ENCODE measurements at places on chromosomes 1 and 21.

DNA sequence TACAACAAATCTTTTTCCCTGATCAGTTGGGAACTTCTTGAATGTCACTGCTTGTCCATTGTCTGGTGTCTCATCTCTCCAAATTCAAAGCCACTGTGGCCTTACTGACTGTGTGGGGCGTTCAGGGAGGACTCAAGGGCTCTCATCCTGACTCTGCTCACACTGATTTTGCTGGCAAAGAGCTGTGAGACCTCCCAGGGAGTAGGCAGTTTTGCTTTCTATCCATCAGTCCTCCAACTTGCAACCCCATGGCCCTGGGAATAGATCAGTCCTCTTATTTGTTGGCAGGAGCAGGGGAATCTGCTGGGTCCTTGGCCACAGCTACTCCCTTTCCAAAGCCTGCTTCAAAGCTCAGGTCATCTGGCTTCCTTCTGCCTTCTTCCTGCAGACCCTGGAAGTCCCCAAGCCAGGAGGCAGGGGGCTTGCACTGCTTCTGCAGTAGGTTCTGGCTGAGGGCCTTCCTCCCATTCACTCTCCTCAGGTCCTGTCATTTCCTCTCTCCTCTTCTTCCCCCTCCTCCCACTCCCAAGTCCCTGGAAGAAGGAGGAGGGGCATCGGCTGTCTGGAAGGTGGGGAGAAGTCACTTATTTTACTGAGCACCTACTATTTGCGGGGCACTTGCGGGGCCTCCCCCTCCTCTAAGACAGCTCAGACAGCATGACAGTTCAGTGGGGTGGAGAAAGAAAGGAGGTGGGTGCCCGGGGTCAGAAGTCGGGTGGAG is 876 bp upstream of the NAV1 start:
- no peak for DNase-seq

DNA sequence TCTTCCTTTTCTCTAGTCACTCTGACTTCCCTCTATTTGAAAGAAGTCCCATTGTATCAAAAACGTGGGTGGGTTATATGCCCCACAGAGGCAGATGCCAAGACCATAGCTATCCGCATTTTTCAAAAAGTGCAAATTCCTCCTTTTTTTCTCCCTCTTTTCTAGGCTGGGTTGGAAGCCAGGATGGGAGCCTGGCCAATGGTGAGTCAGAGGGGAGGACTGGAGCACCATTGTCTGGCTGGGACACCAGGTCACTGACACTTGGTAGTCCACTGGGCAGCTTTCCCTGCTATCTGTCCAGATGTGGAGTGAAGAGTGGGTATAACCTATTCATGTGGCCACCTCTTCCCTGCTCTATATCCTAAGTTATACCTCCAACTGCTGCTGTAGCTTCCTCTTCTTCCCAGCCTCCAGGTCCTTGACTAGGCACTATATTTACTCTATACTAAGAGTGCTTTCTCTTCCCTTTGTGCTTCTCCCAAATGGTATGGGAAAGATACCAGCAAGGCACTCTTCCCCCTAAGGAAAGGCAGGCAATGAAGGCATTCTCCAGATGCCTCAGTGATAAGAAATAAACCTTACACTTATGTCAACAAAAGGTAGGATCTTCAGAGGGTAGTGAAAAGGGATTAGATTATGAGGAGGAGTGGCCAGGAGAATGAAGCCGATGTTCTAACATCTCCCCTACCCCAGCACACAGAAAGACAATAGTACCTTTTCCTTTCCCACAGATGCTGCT is 12.9 kb downstream of the PI4KB start:
- no peak for DNase-seq

DNA sequence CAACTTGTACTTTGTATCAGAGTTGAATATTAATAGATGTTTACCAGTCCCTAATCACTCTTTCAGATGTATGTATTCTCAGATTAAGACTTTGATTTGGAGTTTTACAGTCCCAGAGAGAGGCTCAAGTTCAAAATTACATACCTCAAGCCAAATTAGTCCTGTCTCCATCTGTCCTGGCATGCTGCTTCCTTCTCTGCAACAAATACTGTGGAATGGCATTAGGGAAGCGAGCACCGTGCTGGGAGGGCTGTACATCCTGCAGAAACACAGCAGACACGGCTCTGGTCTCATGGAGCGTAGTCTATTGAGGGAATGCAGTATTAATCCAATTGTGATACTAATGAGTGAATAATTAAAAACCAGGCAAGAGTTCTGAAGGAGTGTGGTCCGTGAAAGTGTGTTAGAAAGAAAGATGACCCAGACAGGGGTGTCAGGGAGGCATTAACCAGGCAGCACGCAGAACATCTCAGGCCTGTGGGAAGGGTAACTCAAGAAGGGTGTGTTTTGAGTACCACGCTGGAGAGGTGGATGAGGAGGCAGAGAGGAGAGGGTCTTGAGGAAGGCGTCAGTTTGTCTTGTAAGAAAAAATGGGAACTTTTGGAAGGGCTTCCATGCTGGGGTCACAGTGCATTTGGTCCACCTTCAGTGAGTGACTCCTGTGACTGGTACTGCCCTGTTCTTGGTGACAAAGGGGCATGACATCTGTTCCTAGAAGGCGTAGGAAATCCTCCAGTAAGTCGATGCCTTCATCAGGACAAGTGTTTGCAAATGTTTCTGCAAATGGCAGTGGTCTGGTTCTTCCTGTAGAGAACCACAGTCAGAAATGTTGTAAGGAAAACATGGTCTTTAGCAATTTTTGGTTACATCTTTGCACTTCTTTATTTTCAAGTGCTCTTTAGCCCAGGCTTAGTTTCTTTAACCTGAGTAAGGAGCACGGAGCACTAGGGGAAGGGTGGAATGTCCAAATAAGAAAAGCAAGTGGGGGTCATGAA is 1.6 kb downstream of the RAB4A start:
- no peak for DNase-seq

GRCh38 chr21:45844181-45844580 is 137.4 kb upstream of the COL6A1 start:
- no peak for DNase-seq

DNA sequence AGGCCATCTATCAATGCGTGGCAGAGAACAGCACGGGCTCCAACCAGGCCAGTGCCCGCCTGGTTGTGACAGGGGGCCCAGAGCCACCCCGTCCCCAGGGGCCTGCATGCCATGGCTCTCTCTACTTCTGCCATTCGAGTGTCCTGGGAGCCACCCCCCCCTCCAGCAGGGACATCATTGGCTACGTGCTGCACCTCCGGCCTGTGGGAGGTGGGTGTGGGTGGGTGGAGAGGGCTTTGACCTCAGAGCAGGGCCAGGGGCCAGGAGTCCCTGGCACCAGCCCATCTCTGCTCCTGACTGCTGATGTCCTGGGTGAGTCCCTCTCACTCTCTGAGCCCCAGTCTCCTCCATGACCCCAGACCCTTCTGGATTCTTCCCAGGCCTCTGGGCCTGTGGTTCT is 25.3 kb downstream of the SLC27A3 start:
- DNase-seq, result no peak

GRCh38 chr1:162970021-162970420 is 99.1 kb upstream of the RGS4 start:
- no peak for DNase-seq

DNA sequence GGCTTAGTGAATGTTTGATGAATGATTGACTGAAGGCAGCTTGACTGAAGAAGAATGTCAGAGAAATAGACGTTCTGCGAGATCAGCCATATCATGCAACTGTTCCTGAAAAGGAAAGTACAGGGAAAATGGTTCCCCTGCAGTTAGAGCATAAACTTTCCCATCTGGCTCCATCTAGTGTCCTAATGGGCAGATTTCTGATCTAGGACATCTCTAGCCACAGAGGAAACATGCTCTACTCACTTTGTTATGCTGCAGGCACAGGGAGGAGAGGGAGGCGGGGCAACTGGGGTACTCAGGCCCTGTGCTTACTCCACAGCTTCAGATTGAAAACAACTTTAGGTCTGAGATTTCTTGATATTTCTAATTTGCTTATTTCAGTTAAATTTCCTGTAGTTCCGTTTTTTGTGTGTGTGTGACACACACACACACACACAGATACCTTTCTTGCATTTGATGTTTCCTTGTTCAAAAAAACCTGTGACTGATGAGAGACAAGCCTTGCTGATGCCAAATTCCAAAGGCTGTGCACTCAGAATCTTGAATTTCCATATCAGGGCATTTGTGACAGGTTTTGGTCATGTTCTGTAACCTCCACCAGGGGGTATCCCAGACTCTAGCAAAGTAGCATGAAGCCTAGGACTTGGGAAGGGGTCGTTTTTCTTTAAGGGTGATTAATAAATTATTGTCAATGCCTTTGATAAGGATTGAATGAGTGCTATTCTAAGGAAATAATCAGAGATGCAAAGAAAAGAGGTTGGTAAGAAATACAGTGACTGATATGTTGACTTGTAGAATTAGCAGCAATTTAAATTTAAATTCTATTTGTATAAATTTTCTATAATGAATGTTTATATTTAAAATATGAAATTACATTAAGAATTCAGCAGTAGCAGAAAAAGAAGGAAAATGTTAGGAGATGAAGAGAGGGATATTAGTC is 139.7 kb upstream of the BEND5 start:
- DNase-seq, result no peak

DNA sequence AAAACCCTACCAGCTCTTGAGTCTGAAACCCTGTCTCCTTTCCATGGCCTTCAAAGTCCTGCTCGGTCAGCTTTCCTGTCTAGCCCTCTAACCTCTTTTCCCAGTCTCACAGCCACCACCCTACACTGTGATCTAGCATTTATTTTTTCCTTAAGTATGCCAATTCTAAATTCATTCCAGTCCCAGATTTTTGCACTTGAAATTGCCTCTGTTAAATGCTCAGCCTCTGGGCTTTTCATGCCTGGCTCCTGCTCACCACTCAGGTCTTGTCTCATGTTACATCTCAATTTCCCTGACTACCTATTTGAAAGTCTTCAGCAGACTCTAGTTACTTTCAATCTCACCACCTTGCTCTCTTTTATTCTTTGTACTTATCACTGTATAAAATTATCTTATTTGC is 176.2 kb downstream of the ADGRL4 start:
- DNase-seq, result no peak

Data from KG1 (cell line).